ENCODE measurements at places on chromosomes 1 and 21.

DNA sequence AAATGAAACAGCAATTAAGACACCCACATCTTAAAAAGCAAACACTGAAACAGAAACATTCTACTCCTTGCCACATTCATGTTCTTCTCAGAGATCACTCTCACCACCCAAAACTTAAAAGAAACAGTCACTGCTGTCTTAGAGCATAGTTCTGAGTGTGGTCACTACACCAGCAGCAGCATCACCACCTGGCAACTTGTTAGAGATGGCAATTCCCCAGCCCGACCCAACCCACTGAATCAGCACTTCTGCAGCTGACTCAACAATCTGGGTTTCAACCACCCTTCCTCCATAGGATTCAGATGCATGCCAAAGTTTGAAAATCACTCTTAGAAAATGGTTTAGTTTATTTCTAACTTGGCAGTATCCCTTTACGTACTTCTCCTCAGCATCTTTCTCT is 126.1 kb downstream of the CDC42BPA start:
- no peak for DNase-seq

- no peak for DNase-seq
Observed at GRCh38 chr1:1181938-1182410, 8.3 kb downstream of the TTLL10 start.

GRCh38 chr1:160403244-160403643 is 2.9 kb downstream of the VANGL2 start:
- DNase-seq, result no peak

- DNase-seq, result no peak
Observed at GRCh38 chr21:35468991-35469390, 419.9 kb upstream of the RUNX1 start.

GRCh38 chr1:184535191-184535970 is 148.6 kb downstream of the C1orf21 start:
- DNase-seq, result no peak

GRCh38 chr1:203722909-203723308 is 42.1 kb upstream of the LAX1 start:
- no peak for DNase-seq

DNA sequence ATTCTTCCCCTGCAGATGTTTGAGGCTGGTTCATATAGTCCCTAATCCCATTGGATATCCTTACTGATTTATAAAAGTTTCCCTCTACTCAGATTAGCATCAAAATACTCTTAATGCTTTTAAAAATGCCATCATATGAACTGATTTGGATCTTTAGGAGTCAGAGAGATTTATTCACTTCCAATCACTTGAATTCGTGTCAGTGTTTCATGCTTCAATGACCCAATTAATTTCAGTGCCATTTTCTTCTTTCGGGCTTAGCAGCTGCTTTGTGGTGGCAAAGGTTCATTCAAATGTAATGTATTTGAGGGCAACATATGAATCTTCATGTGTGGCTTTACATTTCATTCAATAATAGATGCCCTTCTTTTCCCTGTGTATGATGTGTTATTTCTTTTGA is 2.2 kb upstream of the TSEN15 start:
- no peak for DNase-seq
